ENCODE measurements at places on chromosomes 11 and 22. TPM values are rescaled to one million over a fixed set of nuclear protein-coding genes. Genes with fewer than 3 reads are reported as not detected.

DNA sequence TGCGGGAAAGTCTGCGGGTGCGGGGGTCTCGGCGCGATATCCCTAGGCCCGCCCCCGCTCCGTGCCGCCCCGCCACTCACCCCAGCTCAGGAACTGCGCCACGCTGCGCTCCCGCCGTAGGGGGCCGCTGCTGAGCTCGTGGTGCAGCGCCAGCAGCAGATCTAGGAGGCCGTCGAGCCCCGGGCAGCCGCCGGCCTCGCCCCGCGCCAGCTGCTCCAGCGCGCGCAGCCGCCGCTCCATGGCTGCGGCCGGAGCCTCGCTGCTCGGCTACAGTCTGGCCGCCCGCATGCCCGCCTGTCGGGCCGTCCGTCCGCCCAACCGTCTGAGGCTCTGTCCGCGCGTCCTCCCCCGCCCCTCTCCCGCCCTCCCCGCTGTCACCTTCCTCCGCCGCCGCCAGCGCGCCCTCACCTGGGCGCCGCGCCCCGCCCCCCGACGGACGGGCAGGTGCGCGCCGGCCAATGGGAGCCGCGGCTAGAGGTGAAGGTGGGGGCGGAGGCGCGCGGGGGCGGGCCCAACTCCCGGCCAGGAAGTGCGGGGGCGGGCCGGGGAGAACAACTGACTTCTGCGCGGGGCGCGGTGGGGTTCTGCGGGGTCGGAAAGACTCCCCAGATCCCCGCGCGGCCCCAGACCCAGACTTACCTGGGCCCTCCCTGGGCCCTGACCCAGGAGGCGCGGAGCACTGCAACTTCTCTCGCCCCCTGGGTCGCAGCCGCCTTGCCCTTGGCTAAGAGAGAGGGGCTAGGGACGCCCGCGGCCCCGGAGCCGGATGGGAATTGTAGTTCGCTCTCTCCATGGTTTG is at the start of gene CDC42BPG:
TSS of gene CDC42BPG (minus strand) at position 324 of the 799 bp plus-strand sequence. CDS start at position 240, 84 bp downstream.
- peak; percentile 73 for DNase-seq
- peak within 1 kb of the TSS; percentile 79 for H3K27ac ChIP-seq
- H3K4me1 ChIP-seq: peaks cover 56% of the 10 kb centered on the region
- no peaks in the 10 kb centered on the region for H3K27me3 ChIP-seq

- peak overlapping the region; percentile 48 for H3K27ac ChIP-seq
- no peaks in the 10 kb centered on the region for H3K27me3 ChIP-seq
- H3K36me3 ChIP-seq: no peaks in the 10 kb centered on the region
- no peak for DNase-seq
- H3K4me3 ChIP-seq: peak overlapping the region; percentile 93
Observed at GRCh38 chr11:94740083-94741021, 27.8 kb upstream of the AMOTL1 start.

The C11orf97 gene
- not detected for total RNA-seq

The SCUBE2 gene
- total RNA-seq: not detected

The TYR gene
- total RNA-seq: not detected

- no peaks in the 10 kb centered on the region for H3K36me3 ChIP-seq
- peak overlapping the region; percentile 63 for H3K27ac ChIP-seq
- DNase-seq: no peak
Observed at GRCh38 chr11:69260622-69261021, 33.3 kb upstream of the MYEOV start.

The NCAPD3 gene
- total RNA-seq: 49.6 TPM

The STIM1 gene
- total RNA-seq: 28.3 TPM

The MS4A4E gene
- total RNA-seq: not detected

The TSPAN32 gene
- total RNA-seq: not detected

- no peak for DNase-seq
- no peaks in the 10 kb centered on the region for H3K27me3 ChIP-seq
- no peaks in the 10 kb centered on the region for H3K4me1 ChIP-seq
Observed at GRCh38 chr11:105635466-105635865, 25.6 kb downstream of the GRIA4 start.

DNA sequence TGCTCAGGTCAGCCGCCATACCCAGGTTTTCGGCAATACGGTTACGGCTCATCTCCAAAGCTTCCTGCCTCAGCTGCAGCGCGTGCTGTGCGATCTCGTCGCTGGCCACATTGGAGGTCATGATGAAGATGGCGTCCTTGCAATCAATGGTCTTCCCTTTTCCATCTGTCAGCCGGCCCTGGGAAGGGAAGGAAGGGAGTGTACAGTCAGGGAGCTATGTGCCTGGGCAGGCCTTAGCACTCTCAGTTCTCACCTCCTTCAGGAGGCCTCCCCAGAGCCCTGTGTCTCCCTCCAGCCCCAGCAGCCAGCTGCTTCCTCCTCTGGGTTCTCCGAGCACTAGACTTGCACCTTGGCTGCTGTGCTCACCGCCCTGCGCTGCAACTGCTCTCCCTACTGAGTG is 51.5 kb upstream of the PHOX2A start:
- H3K4me3 ChIP-seq: no peak overlapping the region
- H3K4me1 ChIP-seq: no peaks in the 10 kb centered on the region
- no peak for DNase-seq

The GRIK4 gene
- not detected for total RNA-seq

GRCh38 chr11:121958323-121958970 is 157.6 kb downstream of the BLID start:
- no peaks in the 10 kb centered on the region for H3K36me3 ChIP-seq
- H3K27ac ChIP-seq: no peak overlapping the region
- no peaks in the 10 kb centered on the region for H3K4me1 ChIP-seq
- H3K27me3 ChIP-seq: no peaks in the 10 kb centered on the region
- no peak for DNase-seq
- H3K4me3 ChIP-seq: no peak overlapping the region

GRCh38 chr11:76752321-76753143 is 30.6 kb upstream of the TSKU start:
- H3K4me3 ChIP-seq: no peak overlapping the region
- no peaks in the 10 kb centered on the region for H3K36me3 ChIP-seq
- no peak overlapping the region for H3K27ac ChIP-seq
- no peaks in the 10 kb centered on the region for H3K4me1 ChIP-seq
- DNase-seq: no peak

DNA sequence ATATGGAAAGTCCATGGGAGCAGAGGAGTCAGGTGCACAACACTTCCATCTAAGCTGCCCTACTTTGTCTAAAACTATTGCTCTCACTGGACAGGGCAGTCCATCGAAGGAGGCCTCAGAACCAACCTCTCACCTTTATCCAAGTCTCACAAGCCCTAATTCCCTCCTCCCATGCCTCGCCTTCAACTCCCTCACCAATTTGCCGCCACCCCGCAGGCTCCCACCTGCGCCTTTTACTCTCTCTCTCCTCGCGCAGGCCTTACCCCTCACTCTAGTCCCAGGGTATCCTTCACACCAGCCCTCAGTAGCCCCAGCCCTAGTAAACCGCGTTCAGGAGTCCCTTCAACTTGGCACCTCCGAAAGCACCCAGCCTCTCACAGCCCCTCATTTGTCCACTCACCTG is 451 bp downstream of the FHIP1B start:
- no peaks in the 10 kb centered on the region for H3K36me3 ChIP-seq
- H3K4me3 ChIP-seq: peak overlapping the region; percentile 92
- no peak for DNase-seq
- H3K4me1 ChIP-seq: no peaks in the 10 kb centered on the region
- peak overlapping the region; percentile 47 for H3K27ac ChIP-seq
- H3K27me3 ChIP-seq: no peaks in the 10 kb centered on the region

The ARHGAP8 gene
- 114 TPM for total RNA-seq

GRCh38 chr11:112087212-112087611 is 539 bp downstream of the SDHD start:
- peaks cover 21% of the 10 kb centered on the region for H3K4me1 ChIP-seq
- no peak for DNase-seq
- H3K27me3 ChIP-seq: no peaks in the 10 kb centered on the region
- no peak overlapping the region for H3K27ac ChIP-seq

DNA sequence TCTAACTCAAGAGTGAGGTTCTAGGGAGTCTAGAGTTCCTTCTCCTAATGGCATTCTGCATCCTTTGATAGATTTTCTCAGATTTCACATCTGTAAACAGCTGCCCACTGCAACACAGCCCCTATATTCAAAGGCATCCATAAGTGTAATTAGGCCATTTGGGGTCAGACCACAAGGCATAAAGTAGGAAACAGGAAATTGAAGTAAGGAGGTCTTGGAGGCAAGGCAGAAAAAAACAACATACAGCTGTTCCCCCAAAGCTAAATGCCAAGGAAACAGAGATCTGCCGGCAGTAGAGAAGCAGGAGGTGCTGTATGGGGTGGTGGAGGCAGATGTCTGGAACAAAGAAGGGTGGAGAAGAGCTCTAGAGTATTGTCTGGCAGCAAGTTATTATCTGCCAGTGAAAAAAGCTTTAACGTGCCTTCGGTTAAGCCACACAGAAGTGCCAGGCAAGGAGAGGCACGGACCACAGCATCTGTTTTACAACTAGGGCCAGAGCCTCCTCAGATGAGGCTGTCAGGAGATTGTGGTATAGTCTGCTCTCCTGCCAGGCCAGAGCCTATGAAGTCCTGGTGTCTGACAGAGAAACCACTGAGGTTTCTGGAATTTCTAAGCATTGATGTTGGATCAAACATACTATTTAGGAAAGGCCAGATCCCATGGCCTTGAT is 100.2 kb upstream of the CHRM4 start:
- no peaks in the 10 kb centered on the region for H3K4me1 ChIP-seq
- H3K36me3 ChIP-seq: peaks cover 4% of the 10 kb centered on the region
- no peak overlapping the region for H3K4me3 ChIP-seq

The CARNS1 gene
- 0.15 TPM for total RNA-seq

- no peak overlapping the region for H3K27ac ChIP-seq
- peaks cover 14% of the 10 kb centered on the region for H3K4me1 ChIP-seq
- H3K36me3 ChIP-seq: no peaks in the 10 kb centered on the region
- DNase-seq: peak; percentile 88
- H3K4me3 ChIP-seq: no peak overlapping the region
- no peaks in the 10 kb centered on the region for H3K27me3 ChIP-seq
Observed at GRCh38 chr11:119196833-119197483, 9.2 kb upstream of the CBL start.

The OR2AT4 gene
- total RNA-seq: 0.11 TPM

DNA sequence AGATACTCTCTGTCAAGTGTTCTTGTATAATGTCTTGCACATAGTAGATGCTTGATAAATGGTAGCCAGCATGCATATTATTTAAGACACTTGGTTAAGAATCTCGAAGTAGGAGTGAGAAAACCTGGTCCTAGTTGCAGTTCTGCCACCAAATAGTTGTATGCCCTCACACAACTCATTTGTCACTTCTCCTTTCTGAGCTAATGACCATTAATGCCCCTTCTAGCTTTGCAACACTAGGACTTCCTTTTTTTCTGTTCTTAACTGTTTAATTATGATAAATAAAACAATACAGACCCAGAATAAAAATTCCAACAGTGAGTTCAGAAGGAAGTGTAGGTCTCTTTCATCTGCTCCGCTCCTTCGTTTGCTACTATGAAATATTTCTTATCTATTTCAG is 453.6 kb downstream of the TMEM135 start:
- no peak overlapping the region for H3K4me3 ChIP-seq
- H3K27ac ChIP-seq: no peak overlapping the region
- H3K27me3 ChIP-seq: no peaks in the 10 kb centered on the region
- no peaks in the 10 kb centered on the region for H3K36me3 ChIP-seq
- no peaks in the 10 kb centered on the region for H3K4me1 ChIP-seq

GRCh38 chr22:29032014-29032475 is 29.6 kb downstream of the C22orf31 start:
- peak overlapping the region; percentile 93 for H3K27ac ChIP-seq
- H3K36me3 ChIP-seq: no peaks in the 10 kb centered on the region
- peaks cover 46% of the 10 kb centered on the region for H3K4me1 ChIP-seq
- peak overlapping the region; percentile 74 for H3K4me3 ChIP-seq
- DNase-seq: no peak

The ASPHD2 gene
- total RNA-seq: 0.44 TPM

- H3K4me3 ChIP-seq: peak overlapping the region; percentile 72
- peaks cover 54% of the 10 kb centered on the region for H3K4me1 ChIP-seq
- H3K36me3 ChIP-seq: 0 out of 2 replicates have a peak, but pooled peaks cover 6% of the 10 kb centered on the region
- H3K27ac ChIP-seq: peak overlapping the region; percentile 69
Observed at GRCh38 chr11:47268448-47269001, 1.4 kb upstream of the MADD start.

The KCNA4 gene
- total RNA-seq: not detected

The FGF4 gene
- not detected for total RNA-seq

The OR2AG1 gene
- not detected for total RNA-seq

- no peak for DNase-seq
- no peaks in the 10 kb centered on the region for H3K4me1 ChIP-seq
- H3K27ac ChIP-seq: no peak overlapping the region
Observed at GRCh38 chr11:33588056-33588455, 112.6 kb downstream of the C11orf91 start.

- H3K36me3 ChIP-seq: no peaks in the 10 kb centered on the region
- H3K27me3 ChIP-seq: no peaks in the 10 kb centered on the region
- H3K4me3 ChIP-seq: no peak overlapping the region
Observed at GRCh38 chr11:68825571-68825970, 16.1 kb downstream of the CPT1A start.

The PICALM gene
- total RNA-seq: 116 TPM

The KDM4E gene
- not detected for total RNA-seq

DNA sequence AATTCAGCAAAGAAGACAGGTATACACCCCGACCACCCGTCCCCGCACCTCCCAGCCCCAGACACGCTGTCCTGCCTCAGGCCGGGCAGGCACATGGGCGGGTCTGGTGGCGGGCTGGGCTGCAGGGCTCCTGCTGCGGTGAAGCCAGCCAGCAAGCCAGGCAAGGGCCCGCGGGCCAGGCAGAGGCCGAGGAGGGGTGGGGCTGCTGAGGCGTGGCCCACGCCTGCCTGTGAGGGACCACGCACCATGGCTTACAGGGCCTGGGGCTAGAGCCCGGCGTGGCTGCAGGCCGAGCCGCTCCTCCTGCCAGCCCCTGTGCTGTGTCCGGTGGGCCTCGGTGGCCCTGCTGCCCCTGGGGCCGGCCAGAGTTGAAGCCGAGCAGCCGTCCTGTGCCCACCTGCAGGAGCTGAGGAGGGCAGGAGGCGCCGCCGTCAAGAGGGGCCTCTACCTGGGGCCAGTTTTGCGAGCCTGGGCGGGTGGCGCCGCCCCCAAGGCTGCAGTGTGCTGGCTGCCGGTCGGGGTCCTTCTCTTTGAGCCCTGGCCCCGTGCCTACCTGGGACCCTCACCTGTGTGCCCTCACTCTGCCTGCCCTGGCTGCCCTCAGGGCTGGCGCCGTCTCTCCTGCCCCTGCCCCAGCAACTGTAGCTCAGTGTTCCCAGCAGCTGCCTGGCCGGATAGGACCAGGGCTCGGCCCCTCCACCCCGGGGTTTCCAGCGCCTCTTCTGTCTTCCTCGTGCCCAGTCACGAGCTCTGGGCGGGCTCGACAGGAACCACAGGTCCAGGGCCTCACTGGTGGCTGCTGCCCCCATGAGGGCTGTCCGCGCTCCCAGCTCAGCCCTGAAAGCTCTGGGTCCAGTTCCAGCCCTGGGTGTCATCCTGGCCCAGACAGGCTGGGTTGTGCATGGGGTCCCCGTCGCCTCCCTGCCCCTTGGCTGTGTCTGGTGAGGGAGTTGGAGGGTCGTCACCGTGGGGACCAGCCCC is 38.4 kb downstream of the MOB2 start:
- peak; percentile 12 for DNase-seq
- no peaks in the 10 kb centered on the region for H3K36me3 ChIP-seq
- no peaks in the 10 kb centered on the region for H3K27me3 ChIP-seq
- H3K4me3 ChIP-seq: no peak overlapping the region

DNA sequence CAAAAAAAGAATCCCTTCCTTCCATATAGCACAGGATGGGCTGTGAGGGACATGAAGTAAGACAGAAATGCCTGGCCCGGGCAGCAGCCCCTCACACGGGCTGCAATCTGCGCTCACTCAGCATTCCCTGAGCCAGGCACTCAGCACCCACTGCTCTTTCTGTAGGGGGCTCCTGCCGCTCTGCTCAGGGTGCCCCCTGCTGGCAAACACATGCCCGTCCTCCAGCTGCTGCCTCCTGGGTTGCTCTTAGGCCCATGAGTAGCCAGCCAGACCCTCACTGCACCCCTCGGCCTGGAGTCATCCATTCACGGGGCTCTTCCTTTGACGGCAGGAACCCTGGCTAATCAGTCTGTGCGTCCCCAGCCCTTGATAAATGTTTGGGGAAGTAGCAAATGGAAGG is 6.9 kb downstream of the MCAT start:
- H3K27ac ChIP-seq: no peak overlapping the region
- H3K4me3 ChIP-seq: no peak overlapping the region
- H3K27me3 ChIP-seq: no peaks in the 10 kb centered on the region
- peaks cover 50% of the 10 kb centered on the region for H3K36me3 ChIP-seq

Measured in PC-9 (cell line).